ENCODE measurements at places on chromosomes 1 and 21.

- DNase-seq, result no peak
These were observed 3.6 kb upstream of the MAN1A2 start for GRCh38 chr1:117363571-117364048.

GRCh38 chr1:39130325-39130724 lies 74.2 kb upstream of the MACF1 start:
- DNase-seq, result no peak

GRCh38 chr1:46517010-46517600 lies 27.5 kb downstream of the DMBX1 start:
- no peak for DNase-seq

GRCh38 chr1:173097001-173097400 lies 46.3 kb upstream of the TNFSF18 start:
- DNase-seq, result no peak

GRCh38 chr1:166858726-166859419 lies 17.2 kb downstream of the TADA1 start:
- DNase-seq, result no peak

- no peak for DNase-seq
These were observed 116.2 kb upstream of the USP24 start for GRCh38 chr1:55331351-55331750.

All from effector memory CD4-positive, alpha-beta T cell (primary cell).